Stimulated activated CD4-positive, alpha-beta T cell treated with anti-CD3 and anti-CD28 coated beads, Interleukin-1b, Interleukin-23, amount 100 ng/mL, for 1 hour (primary cell): ENCODE measurements at places on chromosomes 3 and 15.

GRCh38 chr3:35727179-35727578 is 87.9 kb downstream of the ARPP21 start:
- DNase-seq = no peak

DNA sequence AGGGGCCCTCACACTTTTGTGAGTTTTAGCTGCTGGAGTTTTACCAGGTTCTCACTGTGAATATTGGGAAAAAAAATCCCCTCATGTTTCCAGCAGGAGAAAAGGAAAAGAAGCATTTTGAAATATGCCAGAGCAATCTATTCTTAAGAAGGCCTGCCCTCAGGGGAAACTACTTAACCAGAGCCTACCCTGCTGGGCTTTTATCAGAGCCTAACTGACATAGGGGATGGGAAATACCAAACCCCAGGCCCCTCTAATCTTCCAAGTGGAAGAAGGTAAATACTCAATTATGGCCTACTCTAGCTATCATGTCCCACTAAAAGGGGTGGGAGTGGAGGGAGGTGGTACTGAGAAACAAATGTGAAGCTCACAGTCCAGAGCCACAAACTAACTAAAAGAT is 68.7 kb upstream of the NMNAT3 start:
- DNase-seq = no peak

DNA sequence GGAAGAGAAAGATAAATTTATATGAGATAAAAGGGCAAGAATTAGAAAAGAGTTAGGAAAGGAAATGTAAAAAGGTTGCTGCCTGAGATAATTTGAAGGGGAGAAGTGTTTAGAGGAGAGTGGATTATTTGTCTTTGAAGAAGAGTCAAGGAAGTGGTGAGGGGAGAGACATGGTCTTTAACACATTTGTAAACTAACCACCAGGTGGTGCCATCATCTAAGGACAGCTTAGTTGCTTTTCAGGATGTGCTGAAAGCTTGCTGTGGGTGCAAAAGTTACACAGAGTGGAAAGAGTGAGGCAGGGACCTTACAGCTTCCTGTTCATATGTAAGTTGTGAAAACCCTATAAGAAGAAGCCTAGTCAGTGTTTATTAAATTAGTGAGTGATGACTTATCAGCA is 114.1 kb upstream of the DNAJC19 start:
- DNase-seq = no peak

DNA sequence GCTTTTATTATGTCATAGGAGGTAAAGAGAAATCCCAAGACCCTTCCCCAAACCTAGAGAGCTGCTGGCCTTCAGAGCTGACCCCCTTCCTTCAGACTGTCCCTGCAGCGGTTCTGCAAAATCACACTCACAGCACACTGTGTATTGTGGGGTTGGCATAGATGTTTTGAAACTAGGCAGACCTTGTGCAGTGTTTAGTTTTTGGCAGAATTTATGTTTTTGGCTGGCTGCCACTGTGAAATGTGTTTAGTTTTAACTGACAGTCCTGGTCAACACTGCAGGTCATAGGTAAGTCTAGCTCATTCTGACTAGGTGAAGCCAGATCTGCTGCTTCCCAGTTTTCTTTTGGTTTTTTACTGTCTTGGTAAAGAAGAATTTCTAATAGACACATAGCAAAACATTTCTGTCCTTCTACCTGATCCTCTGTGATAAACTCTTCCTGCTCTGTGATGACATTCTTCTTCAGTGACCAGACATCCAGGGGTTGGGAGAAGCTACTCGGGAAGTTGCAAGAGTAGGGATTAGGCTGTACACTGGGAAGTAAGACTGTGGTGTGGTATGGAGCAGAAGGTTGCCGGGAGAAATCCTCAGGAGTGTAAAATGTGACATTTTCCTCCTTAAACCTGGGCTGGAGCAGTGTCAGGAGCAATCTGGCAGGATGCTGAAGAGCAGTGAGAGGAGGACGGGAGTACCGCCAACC is 209.6 kb upstream of the MCTP2 start:
- no peak for DNase-seq

- DNase-seq = no peak
Observed at GRCh38 chr3:52331906-52332305, 15.8 kb downstream of the DNAH1 start.

- no peak for DNase-seq
Observed at GRCh38 chr3:175129126-175129525, 270.0 kb downstream of the NAALADL2 start.

- DNase-seq = no peak
Observed at GRCh38 chr15:75446151-75446550, 5.3 kb downstream of the SIN3A start.

GRCh38 chr3:110686701-110687100 is 384.9 kb upstream of the NECTIN3 start:
- DNase-seq = no peak

DNA sequence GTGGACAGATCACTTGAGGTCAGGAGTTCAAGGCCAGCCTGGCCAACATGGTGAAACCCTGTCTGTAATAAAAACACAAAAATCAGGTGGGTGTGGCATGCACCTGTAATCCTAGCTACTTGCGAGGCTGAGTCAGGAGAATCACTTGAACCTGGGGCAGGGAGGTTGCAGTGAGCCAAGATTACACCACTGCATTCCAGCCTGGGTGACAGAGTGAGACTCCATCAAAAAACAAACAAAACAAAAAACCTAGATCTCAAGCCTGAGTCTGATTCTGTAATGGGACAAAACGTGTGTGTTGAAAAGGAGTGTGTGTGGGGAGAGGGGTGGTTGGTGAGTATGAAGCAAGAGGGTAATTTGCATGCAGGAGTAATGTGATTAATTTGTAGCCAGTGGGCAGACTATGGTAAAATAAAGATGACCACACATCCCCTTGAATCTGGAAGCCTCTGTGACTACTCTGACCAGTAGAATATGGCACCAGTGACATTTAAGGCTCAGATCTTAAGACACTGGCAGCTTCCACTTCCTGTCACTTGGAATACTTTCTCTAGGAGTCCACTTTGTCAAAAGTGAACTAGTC is 18.4 kb upstream of the OPA1 start:
- no peak for DNase-seq

GRCh38 chr3:60920519-60920918 is 330.7 kb downstream of the FHIT start:
- DNase-seq = no peak

- no peak for DNase-seq
Observed at GRCh38 chr3:20975188-20975651, 775.8 kb downstream of the ZNF385D start.

- DNase-seq = no peak
Observed at GRCh38 chr3:23795096-23795495, 10.7 kb upstream of the UBE2E1 start.

DNA sequence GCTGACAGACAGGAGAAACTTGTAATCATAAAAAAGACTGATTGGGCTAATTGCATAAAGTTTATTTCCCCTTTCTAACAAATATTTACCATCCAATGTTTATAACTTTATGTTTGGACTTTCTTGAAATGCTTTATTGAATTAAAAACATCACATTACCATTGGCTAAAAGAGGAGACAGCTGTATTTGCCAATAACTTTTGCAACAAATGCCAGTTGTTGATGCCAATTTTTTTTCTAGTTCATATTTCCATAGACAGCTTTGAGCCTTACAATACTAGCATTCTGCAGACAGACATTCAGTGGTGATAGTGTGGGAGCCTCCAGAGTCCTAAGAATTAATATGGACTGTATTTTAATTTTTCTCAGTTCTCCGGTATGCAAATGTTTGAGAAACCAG is 198.4 kb downstream of the ADAMTS17 start:
- DNase-seq = no peak

DNA sequence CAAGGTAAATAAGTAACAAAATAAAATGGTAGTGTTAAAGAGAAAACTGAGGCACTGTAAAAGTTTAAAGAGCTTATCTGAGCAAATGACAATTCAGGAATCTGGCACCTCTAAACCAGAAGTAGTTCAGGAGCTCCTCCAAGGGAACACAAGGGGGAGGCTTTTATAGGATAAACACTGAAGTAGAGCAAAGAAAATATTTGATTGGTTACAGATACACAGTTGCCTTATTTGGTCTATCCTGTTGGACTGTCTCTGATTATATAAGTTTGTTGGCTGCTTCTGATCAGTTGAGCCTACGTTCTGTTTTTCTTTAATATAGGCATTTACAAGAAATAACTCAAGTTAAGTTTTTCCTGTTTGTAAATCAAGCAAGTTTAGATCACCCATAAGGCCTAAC is 146.9 kb downstream of the ERC2 start:
- no peak for DNase-seq

- DNase-seq = no peak
Observed at GRCh38 chr15:68679961-68680371, 101.2 kb downstream of the CORO2B start.

- no peak for DNase-seq
Observed at GRCh38 chr3:43871627-43872245, 181.0 kb downstream of the ABHD5 start.

DNA sequence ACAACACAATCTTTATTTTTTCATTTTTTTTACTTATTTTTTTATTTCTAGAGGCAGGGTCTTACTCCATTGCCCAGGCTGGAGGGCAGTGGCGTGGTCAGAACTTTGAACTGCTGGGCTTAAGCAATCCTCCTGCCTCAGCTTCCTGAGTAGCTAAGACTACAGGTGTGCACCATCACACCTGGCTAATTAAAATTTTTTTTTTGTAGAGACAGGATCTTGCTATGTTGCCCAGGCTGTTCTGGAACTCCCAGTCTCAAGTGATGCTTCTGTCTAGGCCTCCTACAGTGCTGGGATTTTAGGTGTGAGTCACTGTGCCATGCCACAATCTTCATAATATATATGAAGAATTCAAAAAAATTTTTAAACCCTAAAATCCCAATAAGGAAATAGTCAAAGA is 20.8 kb downstream of the HSPBAP1 start:
- DNase-seq = no peak

- DNase-seq = no peak
Observed at GRCh38 chr3:52205727-52206372, 7.9 kb downstream of the ALAS1 start.

GRCh38 chr3:28612232-28612631 is 263.6 kb upstream of the AZI2 start:
- DNase-seq = no peak

DNA sequence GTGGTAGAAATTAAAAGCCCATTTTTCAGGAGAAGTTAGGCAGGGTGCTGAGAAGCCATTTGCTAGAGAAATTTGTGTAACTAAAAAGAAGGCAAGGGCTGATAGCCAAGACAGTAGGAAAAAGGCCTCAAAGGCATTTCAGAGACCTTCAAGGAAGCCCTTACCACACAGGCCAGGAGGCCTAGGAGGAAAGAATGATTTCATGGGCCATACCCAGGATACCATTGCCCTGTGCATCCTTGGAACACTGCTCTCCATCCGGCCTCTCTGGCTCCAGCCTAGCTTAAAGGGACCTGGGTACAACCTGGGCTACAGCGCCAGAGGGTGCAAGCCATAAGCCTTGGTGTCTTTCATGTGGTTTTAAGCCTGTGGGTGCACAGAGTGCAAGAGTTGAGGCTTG is 193.6 kb upstream of the GRM7 start:
- no peak for DNase-seq

DNA sequence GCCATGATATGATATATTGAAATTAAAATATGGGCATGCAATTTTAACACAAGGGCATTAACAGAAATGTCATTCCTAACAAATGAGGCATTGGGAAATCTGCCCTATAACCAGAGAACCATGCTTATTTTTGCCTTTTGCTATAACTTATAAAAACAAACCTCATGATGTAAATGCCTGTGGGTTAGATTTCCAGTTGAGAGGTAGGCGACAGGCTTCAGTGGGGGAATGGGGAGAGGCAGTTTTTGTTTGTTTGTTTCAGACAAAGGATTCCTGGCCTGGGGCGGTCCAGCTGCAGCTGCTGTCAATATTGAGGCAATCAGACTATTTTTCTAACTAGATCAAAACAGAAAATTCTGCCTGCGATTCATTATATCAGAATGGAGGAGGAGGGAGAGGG is 490.4 kb upstream of the CFAP20DC start:
- DNase-seq = no peak

GRCh38 chr3:161219495-161219894 is 1.6 kb upstream of the NMD3 start:
- no peak for DNase-seq

DNA sequence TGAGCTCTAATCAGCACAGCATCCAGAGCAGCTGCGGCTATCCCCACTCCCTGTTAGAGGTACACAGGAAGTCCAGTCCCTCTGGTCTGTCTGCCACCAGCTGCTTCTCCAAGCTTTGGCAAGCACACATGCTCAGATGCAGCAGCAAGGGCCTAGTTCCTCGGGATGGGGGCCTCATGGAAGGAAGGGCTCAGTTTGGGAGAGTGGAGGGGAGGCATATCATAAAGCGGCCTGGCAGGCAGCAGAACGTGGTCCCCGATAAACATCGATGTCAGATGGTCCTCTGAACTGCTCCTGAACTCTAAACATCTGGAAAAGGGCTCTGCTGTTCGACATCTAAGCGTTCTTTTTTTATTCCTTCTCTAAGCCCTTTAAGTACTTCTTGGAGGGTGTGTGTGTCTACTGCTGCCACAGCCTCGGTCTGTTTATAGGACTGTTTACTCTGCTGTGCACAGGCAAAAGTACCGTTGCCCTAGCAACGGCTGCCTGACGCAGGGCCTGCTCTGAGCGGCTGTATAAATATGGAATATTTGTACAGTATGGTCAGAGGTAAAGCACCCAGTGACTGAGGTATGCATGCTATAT is 74.6 kb downstream of the PRICKLE2 start:
- no peak for DNase-seq

DNA sequence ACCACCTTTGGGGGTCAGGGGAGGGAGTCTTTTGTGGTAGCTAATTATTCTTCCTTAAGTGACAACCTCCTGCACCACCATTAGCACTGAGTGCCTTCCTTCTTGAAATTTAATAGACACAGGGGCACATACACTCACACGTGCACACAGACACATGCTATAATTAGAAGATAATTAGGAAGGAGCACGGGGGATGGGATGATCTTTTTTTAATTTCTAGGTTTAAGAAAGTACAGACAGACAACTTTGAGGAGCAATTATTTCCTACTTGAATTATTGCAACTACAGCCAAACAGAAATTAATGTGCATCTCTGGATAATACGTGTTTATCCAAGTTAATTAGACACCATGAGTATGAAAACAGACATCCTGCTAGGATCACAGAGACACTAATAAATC is 44.8 kb upstream of the GUCA1C start:
- no peak for DNase-seq

DNA sequence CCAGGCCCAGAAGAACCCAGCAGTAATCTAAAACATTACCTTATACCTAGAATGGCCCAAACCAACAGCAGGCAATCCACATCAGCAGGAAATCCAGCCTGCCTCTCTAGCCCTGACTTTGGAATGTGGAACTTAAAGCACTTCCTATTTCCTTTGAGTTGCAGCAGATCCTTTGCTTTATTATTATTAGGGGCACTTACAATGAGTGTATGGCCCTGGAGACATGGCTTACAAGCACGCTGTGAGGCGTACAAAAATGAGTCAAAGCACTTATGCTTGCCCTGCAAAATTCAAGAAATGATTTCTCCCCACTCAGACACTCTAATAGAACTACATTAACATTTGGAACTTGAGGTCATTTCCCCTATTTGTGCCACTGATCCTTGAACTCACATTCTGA is 9.5 kb upstream of the KNSTRN start:
- DNase-seq = no peak

DNA sequence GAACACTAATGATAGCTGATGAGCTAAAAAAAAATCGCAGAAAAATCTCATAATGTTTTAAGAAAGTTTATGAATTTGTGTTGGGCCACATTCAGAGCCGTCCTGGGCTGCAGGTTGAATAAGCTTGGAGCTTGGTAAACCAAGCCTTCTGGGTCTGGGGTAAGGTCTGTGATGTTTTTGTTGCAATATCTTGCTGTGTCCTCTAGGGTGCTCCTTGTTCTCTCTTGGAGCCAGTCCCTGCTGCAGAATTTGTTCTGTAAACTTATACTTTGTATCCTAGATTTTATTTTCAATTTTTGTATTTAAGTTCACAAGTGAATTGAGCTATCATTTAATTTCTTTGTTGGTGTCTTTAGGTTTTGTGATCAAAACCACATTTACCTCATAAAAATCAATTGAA is 143.7 kb downstream of the NR1D2 start:
- DNase-seq = no peak
